ENCODE measurements at places on chromosomes 5 and 9.

DNA sequence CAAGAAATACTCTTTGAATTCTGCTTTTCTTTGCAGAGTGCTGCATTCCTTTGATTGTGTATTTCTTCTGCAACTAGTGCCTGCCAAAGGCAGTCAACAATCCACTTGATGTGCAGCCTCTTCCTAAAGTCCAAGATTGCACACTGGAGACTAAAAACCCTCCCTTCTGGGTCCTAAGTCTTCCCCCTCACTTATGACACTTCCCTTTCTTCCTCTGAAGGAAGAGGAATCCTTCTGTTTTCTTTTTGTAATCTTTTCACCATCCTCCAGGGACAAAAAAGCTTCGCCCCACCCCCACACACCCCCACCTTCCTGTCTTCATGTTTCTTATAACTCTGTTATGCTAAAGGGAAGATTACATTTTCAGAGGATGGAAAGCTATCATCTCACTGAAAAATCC is 39.9 kb downstream of the WDR36 start:
- no peak for DNase-seq

DNA sequence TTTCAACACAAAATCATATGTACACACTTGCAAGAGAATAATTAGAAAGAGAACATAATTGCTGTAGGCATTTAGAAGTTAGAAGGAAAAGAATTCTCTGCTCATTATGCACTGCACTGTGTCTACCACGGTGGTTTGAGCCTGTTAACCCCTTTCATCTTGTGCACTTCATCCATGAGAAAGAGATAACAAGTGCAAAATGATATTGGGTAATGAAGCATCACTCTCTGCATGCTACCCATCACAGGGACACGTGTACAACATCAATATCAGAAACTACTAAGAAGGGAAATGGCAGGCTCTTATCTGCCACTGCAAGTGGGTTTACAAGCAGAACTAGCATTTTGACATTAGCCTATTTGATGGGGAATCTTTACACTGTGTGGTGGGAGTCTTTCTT is 202.6 kb downstream of the CDH12 start:
- DNase-seq: no peak

DNA sequence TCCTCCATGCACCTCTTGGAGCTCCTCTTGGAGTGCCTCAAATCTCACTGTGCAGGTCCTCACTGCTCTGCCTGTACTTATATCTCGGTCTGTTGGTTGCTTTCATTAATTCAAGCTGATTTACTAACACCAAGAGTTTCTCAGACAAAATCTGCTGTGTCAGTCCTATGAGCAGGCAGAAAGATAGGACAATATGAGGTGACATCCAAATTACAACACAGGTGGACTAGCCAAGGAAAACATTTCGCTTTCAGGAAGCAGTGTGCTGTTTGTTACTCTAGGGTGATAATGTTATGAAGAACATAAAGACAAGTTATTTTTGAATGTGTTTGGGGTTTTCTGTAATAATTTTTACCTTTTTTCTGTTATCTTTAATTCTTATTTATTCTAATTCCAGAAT is 264.1 kb upstream of the ANKH start:
- no peak for DNase-seq

DNA sequence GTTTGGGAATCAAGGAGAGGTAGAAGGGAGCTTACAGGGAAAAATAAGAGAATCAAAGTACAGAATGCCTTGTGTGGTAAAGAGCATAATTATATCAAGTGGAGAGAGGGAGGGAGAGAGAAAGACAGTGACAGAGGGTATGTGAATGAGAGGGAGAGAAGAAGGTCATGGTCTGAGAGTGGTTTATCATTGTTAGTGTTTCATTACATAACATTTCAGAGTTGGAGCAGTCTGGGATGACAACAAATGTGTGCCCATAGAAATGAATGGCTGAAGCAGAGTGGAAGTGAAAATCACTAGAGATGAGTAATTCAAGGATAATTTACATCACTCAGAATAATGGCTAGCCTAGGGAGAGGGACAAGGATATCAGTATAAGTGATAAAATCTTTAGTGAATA is 799.2 kb downstream of the TLE1 start:
- no peak for DNase-seq

DNA sequence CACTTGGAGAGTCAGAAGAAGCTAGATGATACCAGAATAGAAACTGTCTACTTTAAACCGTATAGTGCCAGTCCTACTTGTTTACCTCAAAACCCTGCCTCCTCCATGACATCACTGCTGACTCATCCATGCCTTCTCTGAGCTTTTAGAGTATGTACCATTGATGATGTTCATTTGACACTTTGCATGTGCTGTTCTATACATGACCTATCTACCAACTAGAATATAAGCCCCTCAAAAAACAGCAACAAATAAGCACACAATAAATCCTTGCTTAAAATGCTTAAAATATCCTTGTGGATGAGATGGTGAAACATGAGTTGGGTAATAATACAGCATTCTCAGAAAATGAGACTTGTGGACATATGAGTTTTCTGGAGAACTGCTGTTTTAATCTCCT is 2.6 kb downstream of the CTNNAL1 start:
- peak; percentile 81 for DNase-seq

GRCh38 chr5:78912085-78912771 is 72.9 kb downstream of the ARSB start:
- no peak for DNase-seq

GRCh38 chr9:99253134-99253533 is 31.1 kb downstream of the SEC61B start:
- DNase-seq: peak; percentile 70

DNA sequence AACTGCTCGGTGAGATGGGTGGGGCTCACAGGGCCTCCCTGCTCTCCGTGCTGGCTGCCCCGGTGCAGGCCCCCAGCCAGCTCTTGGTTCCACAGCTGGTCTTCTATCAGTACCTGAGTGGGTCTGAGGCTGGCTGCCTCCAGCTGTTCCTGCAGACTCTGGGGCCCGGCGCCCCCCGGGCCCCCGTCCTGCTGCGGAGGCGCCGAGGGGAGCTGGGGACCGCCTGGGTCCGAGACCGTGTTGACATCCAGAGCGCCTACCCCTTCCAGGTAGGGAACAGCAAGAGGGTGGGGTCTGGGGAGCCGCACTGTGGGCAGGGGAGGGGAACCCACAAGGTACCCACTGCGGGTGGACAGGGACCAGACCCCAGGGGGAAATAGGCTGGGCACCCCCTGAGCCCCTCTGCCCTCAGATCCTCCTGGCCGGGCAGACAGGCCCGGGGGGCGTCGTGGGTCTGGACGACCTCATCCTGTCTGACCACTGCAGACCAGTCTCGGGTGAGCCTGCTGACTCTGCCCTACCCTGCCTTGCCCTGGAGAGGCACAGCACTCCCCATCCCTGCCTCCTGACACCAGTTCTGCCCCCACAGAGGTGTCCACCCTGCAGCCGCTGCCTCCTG is 2.8 kb downstream of the MAMDC4 start:
- DNase-seq: no peak

- no peak for DNase-seq
Measured at GRCh38 chr5:25963251-25964008, 1075.0 kb downstream of the CDH9 start.

GRCh38 chr9:34337403-34337802 is 8.0 kb downstream of the NUDT2 start:
- DNase-seq: no peak

- DNase-seq: no peak
Measured at GRCh38 chr5:112867411-112867810, 6.3 kb downstream of the SRP19 start.

DNA sequence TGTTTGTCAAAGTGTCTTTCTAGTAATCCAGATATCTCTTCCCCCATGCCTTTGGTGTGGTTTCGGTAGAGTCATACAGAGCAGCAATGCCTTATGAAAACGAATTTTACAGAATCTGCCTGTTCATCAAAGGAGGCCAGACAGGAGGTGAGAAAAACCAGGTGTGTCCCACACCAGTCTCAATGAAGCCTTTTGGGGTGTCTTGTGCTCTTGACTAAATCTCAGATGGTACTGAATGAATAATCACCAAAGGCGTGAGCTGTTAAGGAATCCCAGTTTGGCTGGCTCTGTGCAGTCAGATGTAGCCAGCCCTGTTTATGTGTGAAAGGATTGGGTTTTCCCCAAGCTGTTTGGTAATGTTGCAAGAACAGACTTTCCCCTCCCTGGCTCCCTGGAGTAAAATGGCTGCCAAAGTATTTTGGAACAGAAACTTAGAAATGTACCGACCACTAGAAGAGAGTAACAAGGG is 70.8 kb upstream of the CDKN2B start:
- peak; percentile 71 for DNase-seq

GRCh38 chr5:109743770-109744212 is 54.1 kb downstream of the MAN2A1 start:
- DNase-seq: no peak

- no peak for DNase-seq
Measured at GRCh38 chr9:90767523-90768100, 34.0 kb upstream of the SYK start.

GRCh38 chr5:139685886-139686285 is 37.7 kb downstream of the CXXC5 start:
- no peak for DNase-seq

DNA sequence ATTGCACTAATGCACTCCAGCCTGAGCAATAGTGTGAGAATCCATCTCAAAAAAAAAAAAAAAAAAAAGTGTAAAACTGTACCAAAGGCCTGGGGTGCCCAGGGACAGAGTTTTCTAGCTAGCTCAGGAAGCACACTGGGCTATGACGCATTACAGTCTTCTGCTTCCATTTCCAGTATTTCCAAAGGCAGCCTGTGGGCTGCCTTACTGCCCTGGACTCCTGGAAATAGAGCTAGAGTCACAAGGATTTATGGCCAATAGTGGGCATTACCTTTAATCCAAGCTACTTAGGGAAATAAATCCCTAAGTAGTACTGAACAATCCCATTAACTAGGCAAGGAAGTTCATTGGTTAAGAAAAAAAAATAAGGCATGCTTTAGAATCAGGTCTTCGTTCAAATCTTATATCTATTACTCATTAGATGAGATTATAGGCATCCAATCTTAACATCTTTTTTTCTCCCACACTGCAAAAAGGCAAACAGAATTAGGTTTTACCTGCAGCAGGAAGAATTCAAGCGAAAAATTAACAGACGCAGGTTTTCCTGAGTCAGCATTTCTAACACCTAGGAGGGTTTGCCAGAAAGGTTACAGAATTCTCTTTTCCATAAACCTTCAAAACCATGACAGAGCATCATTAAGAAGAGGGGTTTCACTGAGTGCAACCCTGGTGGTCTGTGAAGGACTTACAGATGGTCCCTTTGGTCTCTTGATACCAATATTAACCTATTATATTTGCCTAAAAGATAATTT is 85.6 kb upstream of the CCDC112 start:
- DNase-seq: no peak

- DNase-seq: no peak
Measured at GRCh38 chr9:87370049-87370685, 127.5 kb upstream of the DAPK1 start.

DNA sequence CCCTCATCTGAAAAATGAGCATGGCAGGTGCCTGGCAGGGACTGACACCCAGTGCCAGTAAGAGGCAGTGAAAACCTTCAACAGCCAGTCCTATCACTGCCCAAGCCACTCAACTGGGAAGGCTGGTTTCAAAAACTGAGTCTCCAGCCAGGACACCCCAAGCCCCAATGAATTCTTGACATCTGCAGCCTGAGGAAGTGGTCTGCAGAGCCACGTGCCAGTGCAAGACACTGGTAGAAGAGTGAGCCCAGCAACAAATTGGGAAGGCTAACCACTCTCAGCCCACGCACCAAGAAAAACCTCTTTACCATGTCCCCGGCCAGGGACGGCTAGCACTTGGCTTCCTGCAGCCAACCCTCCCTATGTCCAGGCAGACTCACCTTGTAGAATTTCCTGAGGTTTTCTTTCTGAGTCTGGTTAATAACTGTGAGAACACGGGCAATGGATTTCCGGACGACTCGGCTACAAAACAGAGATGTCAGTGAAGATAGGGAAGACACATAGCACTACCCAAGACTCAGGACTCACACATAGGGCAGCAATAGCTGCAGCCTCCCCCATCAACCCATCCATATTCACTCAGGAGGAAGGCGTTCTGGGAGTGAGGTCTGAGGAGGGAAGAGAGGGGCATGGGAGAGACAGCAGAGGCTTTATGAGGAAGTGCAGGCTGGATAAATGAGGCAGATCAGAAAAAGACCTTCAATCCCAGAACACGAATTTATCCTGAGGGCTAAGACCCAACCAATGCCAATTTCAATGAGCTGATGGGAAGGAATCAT is 1.8 kb downstream of the RPL35 start:
- DNase-seq: no peak

- DNase-seq: no peak
Measured at GRCh38 chr9:93712896-93713295, 136.5 kb downstream of the PHF2 start.

DNA sequence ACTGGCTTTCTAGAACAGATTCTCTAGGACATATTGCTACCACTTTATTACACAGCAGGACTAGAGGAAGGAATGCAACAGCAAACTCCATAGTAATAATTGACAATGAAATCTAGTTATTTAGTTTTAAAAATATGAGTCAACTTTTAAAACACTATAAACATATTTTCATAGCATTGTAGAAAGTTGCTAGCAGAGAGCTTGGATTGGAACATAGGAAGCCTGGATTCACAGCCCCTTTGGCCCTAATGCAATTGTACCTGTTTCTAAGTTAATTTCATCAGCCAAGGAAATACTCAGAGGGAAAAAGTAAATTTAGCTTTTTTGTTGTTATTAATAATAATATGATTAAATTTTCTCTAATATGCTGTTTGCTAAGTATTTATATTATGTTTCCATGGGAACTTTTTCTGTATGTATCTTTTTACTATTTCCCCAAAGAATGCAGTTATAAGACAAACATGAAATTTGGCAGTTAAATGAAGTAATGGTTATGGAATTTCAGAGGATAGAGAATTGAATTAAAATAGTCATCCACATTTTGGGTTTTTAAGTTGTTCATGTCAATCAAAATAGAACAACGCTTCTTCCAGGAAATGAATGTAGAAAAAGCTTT is 45.6 kb downstream of the VCAN start:
- DNase-seq: no peak

DNA sequence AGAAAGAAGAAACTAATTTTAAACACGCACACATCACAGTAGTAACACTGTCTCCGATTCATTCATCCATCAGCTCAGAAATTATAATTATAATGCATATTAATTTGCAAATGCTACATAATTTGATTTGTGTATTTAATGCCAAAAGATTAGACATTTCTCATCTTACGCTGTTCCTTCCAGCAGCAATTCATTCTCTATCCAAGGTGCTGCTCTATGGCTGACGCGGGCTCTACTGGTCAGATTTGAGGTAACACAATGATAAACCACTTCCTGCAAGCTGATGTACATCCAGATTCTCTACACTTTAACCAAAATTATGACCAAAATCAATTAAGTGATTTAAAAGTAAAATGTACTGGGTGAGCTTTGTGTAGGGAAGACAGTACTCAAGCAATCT is 77.9 kb upstream of the ICE1 start:
- no peak for DNase-seq

GRCh38 chr5:139897342-139897741 is 101.7 kb downstream of the PSD2 start:
- no peak for DNase-seq
